ENCODE measurements at places on chromosomes 4 and X.

GRCh38 chr4:40596522-40596921, 33.1 kb downstream of the RBM47 start:
- no peak for DNase-seq

DNA sequence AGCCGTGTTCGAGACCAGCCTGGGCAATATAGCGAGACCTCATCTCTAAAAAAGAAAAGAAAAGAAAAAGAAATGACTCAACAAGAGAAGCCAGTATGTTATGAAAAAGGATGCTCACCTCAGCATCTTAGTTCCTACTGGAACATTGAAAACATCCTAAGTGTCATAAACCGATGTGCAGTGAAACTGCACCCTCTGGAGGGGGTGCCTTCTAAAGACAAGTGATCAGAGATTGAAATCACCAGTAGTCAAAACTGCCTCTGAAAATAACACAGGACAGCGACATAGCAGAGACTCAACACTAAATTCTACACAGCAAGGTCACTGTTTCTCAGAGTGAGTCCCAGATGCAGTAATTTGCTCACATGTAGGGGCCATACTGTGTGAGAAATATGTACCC, 28.0 kb upstream of the ATP6AP2 start:
- DNase-seq, result no peak

- no peak for DNase-seq
These were observed 1.0 kb downstream of the SLBP start for GRCh38 chr4:1711055-1711570.

DNA sequence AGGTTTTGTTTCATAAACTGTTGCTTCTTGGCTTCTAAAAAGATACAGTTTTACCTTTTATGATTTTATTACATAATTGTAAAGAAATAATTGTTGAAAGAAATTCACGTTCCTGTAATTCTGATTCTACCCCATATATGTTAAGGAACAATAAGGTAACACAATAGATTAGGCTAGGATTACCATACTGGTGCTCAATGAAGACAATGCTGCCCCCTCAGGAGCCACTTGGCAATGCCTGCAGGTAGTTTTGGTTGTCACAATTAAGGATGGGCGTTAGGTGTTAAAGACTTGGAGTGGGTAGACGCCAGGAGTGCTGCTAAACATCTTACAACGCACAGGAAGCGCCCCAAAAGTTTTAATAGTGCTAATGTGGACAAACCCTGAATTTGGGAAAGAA, 133.2 kb downstream of the NLGN4X start:
- DNase-seq, result no peak

DNA sequence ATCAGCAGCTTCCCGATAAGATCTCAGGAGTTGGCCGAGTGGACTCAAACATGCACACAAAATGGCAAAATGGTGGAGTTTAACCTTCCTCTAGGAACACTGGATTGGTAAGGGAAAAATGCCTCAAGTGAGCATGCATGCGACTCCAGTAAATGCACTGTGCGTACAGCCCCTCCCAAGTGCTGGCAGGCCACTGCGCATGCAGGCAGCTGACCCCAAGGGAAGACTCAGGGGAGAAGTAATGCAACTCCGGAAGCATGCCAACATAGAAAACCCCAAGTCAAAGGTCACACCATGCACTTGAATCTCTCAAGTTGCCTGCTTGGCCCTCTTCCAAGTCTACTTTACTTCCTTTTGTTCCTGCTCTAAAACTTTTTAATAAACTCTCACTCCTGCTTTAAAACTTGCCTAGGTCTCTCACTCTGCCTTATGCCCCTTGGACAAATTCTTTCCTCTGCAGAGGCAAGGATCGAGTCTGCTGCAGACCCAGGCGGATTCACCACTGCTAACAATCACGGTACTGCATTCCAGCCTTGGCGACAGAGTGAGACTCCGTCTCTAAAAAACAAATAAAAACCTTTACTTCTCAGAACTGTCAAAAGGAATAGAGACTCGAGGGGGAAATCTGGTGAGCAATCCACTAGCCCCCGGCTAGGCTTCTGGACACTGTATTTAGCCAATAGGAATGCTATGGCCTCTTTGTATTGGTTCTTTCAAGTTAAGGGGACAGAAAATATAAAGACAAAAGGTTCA, 33.5 kb downstream of the NYX start:
- no peak for DNase-seq

- no peak for DNase-seq
These were observed 203.9 kb downstream of the EVC2 start for GRCh38 chr4:5504486-5504885.

DNA sequence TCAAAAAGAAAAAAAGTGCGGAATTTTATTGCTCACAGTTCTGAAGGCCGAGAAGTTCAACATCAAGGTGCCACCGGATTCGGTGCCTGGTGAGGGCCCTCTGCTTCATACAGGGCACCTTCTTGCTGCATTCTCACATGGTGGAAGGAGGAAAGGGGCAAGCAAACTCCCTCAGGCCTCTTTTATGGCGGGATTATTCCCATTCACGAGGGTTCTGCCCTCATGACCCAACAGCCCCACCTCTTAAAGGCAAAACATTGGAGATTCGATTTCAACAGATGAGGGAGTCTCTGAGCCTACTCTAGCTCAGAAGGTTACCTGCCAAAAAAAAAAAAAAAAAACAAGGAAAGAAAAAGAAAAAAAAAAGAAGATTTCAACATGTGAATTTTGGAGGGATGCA, 64.1 kb upstream of the CBR4 start:
- no peak for DNase-seq

- no peak for DNase-seq
These were observed 62.4 kb upstream of the BMPR1B start for GRCh38 chr4:94695384-94695783.

DNA sequence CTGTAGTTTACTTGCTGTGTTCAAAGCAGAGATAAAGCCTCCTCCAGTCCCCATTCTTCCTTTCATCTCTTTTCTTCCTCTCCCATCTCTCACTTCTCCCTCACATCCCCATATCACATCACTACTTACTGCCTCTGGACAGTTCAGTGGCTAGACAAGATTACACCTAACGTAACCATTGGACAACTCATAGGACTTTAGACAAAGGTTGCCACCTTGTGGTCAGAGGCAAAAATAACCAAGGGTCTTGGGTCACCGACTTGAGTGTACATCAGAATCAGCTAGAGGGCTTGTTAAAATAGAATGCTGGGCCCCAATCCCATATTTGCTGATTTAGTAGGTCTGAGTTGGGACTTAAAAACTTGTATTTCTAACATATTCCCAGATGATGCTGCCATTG, 109.3 kb upstream of the DGKK start:
- peak; percentile 29 for DNase-seq

- DNase-seq, result no peak
These were observed 22.3 kb downstream of the APLN start for GRCh38 chrX:129632443-129632842.

DNA sequence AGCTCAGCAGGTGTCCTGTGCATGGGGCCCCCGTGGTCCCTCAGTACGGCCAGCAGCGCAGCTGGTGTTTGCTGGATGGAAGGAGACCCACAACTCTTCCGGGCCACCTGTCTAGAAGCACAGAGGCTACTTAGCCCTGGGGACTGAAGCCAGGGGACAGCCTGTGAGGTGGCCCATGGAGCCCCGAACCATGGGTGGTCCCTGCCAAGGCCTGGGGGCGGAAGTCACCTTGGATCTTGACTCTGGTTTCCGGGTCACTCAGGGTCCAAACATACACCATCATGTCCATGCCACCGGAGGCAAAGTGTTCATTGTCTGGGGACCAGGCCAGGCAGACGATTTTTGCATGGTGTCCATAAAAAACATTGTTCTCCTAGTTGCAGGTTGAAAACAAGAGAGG, 39.5 kb downstream of the WDR1 start:
- no peak for DNase-seq

- no peak for DNase-seq
These were observed 66.3 kb downstream of the SRPX start for GRCh38 chrX:38154340-38154739.

GRCh38 chr4:146654687-146655520, 16.2 kb downstream of the POU4F2 start:
- no peak for DNase-seq

GRCh38 chrX:79140731-79141130, 3.8 kb upstream of the GPR174 start:
- no peak for DNase-seq

GRCh38 chr4:69727926-69728325, 32.5 kb downstream of the SULT1B1 start:
- no peak for DNase-seq

DNA sequence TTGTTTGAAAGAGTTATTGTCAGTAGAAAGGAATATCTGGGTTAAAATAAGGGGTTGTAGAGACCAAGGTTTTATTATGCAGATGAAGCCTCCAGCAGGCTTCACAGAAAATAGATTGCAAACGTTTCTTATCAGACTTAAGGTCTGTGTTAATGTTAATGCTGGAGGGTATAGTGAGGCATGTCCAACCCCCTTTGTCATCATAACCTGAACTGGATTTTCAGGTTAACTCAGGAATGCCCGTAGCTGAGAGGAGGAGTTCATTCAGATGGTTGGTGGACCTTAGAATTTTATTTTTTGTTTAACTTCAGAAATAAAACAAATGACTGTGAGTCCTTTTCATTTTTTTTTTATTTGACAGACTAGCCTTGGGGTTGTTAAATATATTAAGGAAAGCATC, 354.1 kb downstream of the GPM6A start:
- DNase-seq, result no peak

DNA sequence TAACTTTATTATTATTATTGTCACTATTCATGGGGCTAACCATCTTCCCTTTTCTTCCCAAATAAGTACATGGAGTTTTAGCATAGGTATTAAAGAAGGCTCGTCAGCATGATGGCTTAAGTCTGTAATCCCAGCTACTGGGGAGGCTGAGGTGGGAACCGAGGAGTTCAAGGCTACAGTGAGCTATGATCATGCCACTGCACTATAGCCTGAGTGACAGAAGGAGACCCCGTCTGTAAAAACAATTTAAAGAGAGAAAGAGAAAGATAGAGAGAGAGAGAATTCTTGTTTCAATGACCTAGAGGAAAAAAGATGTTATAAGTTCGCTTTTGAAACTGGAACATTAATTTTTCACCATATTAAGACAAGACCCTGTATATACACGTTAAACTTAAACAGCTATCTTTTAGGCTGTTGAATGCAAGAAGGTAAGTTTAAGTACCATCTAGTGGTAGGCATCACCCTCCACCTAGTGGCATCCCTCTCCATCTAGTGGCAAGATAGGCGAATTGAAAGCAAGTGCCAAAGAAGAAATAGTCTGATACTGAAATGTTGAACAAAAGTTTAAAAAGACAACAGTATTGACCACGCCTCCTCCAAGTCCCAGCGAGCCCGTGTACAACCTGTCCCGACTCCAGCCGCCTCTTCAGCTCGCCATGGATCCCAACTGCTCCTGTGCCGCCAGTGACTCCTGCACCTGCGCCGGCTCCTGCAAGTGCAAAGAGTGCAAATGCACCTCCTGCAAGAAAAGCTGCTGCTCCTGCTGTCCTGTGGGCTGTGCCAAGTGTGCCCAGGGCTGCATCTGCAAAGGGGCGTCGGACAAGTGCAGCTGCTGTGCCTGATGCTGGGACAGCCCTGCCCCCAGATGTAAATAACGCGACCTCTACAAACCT, 26.0 kb upstream of the YTHDC1 start:
- no peak for DNase-seq

- DNase-seq, result no peak
These were observed 1135.9 kb downstream of the RAPGEF2 start for GRCh38 chr4:160238790-160239189.

GRCh38 chr4:4884611-4885010, 25.1 kb downstream of the MSX1 start:
- no peak for DNase-seq

- no peak for DNase-seq
These were observed 9.4 kb upstream of the TET2 start for GRCh38 chr4:105137121-105137875.

DNA sequence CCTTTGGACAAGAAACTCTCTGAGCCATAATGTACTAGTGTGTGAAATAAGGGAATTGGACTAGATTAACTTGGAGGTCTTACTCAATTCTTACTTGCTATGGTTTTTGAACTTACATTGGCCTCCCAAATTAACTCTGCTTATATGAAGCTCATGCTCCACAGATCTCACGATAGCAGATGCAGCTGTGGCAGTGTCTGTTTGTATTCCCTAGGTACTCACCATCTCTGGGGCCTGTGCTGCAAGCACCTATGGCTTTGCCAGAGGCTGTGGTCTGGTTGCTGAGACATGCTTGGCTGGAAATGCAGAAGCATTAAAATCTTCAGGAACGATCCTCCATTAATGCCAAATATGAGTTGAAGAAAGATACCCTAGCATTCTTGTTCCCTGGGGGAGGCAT, 112.8 kb downstream of the MSL3 start:
- no peak for DNase-seq

DNA sequence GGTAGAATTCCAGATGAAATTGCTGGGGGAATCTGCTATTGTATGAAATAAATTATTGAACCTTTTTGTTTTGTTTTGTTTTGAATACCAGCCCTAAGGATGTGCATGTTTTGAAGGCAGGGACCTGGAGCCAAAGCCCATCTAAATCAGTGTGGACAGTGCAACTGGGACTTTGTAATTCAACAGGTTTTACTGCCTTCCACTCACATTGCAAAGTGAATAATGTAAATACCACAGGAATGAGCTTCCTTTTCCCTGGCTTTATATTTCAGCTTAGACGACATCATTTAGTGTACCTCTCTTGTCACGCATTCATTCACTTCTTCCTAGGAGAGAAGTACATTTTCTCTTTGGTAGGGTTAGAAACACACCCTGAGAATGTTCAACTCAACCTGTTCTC, 795.0 kb downstream of the CENPC start:
- no peak for DNase-seq

GRCh38 chr4:84070289-84070688, 428.8 kb downstream of the NKX6-1 start:
- no peak for DNase-seq

- no peak for DNase-seq
These were observed 1422.0 kb downstream of the ADGRL3 start for GRCh38 chr4:62622089-62622488.

DNA sequence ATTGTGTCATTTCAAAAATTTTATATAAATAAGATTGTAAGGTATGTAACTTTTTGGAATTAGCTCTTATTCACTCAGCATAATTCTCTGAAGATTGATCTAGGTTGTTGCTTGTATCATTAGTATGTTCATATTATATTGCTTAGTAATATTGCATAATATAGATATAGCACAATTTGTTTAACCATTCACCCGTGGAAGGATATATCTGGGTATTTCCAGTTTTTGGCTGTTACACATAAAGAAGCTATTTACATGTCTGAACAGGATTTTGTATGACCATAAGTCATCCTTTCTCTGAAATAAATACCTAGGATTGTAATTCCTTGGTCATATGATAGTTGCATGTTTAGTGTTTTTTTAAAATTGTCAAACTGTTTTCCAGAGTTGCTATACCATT, 82.5 kb downstream of the CPEB2 start:
- no peak for DNase-seq

DNA sequence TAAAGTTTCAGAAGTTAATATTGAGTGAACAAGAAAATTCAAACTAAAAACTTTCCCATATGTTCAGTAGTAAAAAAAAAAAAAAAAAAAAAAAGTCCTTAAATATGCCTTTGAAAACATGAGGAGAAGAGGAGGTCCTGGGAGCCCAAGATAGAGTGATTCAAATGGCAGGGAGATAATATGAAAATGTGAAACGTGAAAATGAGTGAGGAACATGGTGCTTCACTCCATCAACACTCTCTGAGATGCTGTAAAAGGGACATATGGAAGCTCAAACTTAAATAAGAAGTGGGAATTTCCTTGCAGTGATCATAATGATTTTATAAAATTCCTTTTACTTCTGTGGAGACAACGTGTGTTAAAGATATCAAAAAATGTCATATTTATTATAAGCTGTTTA, 423.9 kb downstream of the PABPC4L start:
- DNase-seq, result no peak

All from CMK (cell line).